ENCODE measurements at places on chromosomes 3 and 15.

- DNase-seq = peak; percentile 60
- no peak overlapping the region for H3K4me3 ChIP-seq
- H3K36me3 ChIP-seq = no peaks in the 10 kb centered on the region
- no peaks in the 10 kb centered on the region for H3K4me1 ChIP-seq
These were observed 142.7 kb downstream of the NSMCE3 start for GRCh38 chr15:29126821-29127461.

GRCh38 chr3:182810574-182811268, 17.4 kb downstream of the ATP11B start:
- no peaks in the 10 kb centered on the region for H3K27me3 ChIP-seq
- no peak overlapping the region for H3K27ac ChIP-seq
- H3K4me3 ChIP-seq = no peak overlapping the region
- no peaks in the 10 kb centered on the region for H3K36me3 ChIP-seq
- no peak for DNase-seq

GRCh38 chr3:123642182-123642956, 57.5 kb upstream of the HACD2 start:
- no peak overlapping the region for H3K27ac ChIP-seq
- H3K27me3 ChIP-seq = no peaks in the 10 kb centered on the region
- 0 out of 2 replicates have a peak, but pooled peaks cover 1% of the 10 kb centered on the region for H3K4me1 ChIP-seq
- no peak overlapping the region for H3K4me3 ChIP-seq

GRCh38 chr3:75380276-75380771, 283.8 kb upstream of the FRG2C start:
- no peak overlapping the region for H3K27ac ChIP-seq
- no peaks in the 10 kb centered on the region for H3K36me3 ChIP-seq
- H3K4me1 ChIP-seq = no peaks in the 10 kb centered on the region
- no peak overlapping the region for H3K4me3 ChIP-seq
- H3K27me3 ChIP-seq = no peaks in the 10 kb centered on the region
- no peak for DNase-seq

- no peak overlapping the region for H3K27ac ChIP-seq
- no peaks in the 10 kb centered on the region for H3K27me3 ChIP-seq
- no peak overlapping the region for H3K4me3 ChIP-seq
These were observed 226.7 kb upstream of the FEZF2 start for GRCh38 chr3:62600033-62600432.

DNA sequence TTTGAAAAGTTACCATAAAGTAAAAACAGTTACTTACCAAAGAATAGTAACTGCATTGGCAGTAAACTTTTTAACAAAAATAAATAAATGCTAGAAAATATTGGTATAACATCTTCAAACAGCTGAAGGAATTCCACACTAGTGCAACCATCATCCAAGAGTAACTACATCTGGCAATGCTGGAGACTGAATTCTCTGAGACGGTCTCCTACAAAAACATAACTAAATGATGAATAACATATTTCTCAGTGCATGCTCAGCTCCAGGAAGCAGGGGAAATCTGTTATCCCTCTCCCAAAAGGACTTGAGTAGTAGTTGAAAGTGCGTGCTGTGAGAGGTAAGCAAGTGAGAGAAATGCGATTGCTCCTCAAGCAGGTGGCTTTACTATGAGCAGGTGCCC, 526.8 kb upstream of the CCDC54 start:
- DNase-seq = no peak
- H3K27me3 ChIP-seq = no peaks in the 10 kb centered on the region
- 0 out of 2 replicates have a peak, but pooled peaks cover 2% of the 10 kb centered on the region for H3K36me3 ChIP-seq

Data from GM23338 (cell line).